ENCODE measurements at places on chromosomes 3 and 15. TPM values are rescaled to one million over a fixed set of nuclear protein-coding genes. Genes with fewer than 3 reads are reported as not detected.

DMXL2 gene
- polyA plus RNA-seq, result 1.6 TPM

TMEM108 gene
- not detected for polyA plus RNA-seq

GLDN gene
- not detected for polyA plus RNA-seq

DNA sequence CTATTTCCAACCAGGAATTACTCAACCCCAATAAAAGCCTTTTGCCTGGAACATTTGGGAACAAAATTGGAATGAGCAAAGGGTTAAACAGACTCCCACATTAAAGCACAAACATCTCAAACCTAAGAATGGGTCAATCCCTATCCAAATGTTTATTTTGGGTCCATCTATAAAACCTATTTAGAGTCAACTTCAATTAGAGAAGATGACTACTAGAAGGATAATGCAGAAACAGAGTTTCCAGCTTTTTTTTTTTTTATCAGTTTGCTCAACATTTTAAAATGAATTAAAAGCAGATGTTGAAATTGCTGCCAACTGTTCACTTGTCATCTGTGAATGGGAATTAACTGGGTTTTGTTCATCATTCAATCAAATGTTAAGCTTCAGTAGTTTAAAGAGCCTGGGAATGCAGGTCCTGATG, 4.1 kb upstream of the TBC1D23 start:
- DNase-seq, result no peak

- no peak for DNase-seq
These were observed 7.2 kb upstream of the FBXW12 start for GRCh38 chr3:48364840-48365239.

DNA sequence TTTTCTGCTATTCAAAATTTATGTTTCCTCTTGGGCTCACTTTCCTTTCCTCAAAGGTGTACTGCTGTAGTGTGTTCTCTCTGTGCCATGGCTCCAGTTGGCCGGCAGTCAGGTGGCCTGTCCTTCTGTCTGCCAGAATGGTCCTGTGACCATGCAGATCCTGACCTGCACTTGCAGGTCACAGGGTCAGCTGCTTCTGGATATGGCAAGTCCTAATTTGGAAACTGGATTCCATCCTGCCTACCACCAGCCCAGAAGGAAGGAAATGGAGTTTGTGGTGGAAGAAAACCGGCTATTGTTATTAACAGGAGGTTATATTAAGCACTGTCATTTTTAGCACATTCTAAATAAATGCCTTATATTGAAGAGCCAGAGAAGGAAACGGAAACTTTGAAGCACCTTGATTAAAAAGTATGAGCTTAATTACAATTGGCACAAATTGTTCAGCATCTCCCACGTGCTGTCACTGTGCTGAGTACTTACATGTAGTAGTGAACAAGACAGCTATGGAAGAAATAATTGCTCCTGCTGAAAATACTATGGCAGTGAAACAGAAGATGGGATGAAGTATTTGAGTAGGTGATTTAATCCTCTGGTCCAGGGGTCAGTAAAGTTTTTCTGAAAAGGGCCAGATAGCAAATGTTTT, 362.8 kb downstream of the PTPRG start:
- DNase-seq, result no peak

DNA sequence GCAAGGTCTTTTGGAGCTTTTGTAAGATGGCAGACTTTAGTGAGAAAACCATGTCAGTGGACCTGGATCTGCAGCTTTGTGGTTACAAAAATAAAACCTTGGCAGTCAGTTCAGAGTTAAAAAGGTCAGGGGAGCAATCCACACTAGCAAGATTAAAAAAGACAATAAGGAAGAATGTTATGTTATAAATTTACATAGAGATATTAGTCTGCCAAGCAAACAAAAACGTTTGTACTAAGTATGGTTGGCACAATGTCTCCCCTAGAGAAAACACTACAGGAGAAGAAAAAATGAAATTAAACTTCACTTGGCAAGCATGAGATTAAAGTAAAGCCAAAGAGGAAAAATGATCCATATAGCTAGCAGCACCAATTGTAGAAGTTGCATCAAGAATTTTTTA, 205.0 kb downstream of the LSAMP start:
- DNase-seq, result no peak

GRCh38 chr3:151726016-151726415, 7.7 kb upstream of the AADACL2 start:
- DNase-seq, result no peak

GRCh38 chr3:189322339-189322738, 150.6 kb downstream of the TPRG1 start:
- no peak for DNase-seq

PRR20G gene
- not detected for polyA plus RNA-seq

- DNase-seq, result no peak
These were observed 591 bp downstream of the FOXL2NB start for GRCh38 chr3:138947495-138948121.

GRCh38 chr3:186789554-186790260, 6.3 kb downstream of the EIF4A2 start:
- no peak for DNase-seq

GRCh38 chr3:35946854-35947515, 307.7 kb downstream of the ARPP21 start:
- DNase-seq, result no peak

LRRN1 gene
- 0.66 TPM for polyA plus RNA-seq

CIDEC gene
- not detected for polyA plus RNA-seq

UROC1 gene
- 0.67 TPM for polyA plus RNA-seq

DNA sequence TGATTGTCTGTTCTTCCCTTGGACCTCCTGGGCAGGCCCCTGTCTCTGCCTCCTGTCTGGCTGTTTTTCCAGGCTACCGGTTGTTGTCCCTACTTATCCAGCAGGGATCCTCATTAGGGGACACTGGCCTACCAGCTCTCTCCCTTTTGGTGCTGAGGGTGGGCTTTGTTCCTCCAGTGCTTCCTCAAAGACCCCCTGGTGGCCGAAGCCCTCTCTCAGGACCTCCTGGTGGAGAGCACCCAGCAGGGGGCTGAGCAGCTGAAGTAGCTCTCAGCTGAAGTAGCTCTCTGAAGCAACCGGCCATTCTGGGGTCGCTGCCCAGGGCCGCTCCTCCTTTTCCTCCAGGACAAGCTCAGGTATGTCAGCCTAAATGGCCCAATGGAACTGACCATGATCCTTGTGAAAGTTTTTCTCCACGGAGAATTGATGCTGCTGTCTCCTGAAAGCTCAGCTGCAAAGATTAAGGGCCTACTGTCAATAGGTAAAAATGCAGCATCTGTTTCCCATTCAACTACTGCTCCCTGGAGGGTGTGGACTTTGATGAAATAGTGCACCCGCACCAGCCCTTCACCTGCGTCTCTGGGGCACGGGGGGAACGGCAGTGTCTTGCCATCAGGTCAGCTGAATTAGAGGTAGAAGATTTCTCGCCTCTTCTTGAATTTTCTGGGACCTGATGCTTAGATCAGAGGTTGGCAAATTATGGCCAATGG, 27.6 kb downstream of the ARNT2 start:
- DNase-seq, result no peak

DNA sequence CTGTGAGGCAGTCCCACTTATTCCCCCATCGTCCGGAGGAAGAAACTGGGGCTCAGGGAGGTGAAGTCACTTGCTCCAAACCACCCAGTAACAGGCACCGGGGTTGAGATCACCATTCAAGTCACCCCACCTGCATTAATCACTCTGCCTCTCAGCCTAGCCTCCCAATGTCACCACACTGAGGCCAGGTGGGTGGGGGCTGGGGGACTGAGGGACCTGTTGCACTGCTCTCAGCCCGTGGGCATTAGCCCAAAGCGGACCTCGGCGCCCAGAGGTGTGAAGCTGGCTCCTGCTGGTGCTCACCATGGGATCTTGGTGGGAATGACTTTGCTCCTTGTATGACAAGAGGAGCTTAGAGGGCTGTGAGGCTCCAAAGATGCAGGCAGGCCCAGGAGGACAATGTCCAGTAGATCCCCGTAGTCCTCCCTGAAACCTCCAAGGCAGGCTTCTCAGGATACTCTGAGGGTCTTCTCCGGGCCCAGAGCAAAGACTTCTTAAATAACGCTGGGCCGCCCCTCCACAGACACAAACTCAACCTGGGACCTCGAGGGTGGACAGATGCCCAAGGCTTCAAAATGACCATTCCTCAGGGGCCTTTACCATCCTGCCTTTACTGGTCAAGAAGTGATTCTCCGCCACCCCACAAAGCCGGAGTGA, 1.7 kb downstream of the NT5DC2 start:
- no peak for DNase-seq

- DNase-seq, result no peak
These were observed 105.4 kb downstream of the ZIC1 start for GRCh38 chr3:147514366-147515160.

- no peak for DNase-seq
These were observed 196.0 kb downstream of the ADAMTS9 start for GRCh38 chr3:64491843-64492242.

DNA sequence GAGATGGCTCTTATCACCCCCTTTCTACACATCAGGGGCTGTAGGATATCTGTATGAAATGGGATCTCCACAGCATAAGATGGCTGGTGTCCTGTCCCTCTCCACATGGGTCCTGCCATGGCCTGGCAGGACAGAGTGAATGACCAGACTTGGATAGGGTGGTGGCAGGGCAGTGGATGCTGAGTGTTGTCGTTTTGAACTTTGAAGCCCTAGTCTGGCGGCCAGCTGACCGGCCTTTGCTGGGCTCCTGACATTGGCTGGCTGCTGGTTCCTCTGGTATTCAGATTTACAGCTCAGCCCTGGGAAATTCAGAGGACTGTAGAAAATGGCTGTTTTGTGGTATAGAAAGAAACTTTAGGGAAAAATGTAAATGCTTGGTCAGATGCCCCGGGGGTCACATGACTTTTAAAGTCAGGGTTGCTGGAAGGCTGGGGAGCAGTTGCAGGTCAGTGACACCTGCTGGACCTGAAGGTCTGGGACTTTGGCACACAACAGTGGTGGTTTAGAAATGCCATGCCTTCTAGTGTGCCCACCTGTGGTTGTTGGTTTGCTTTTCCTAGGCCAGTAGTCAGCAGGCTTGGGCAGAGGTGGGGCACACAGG, 13.5 kb upstream of the PGPEP1L start:
- no peak for DNase-seq

CHRNA3 gene
- polyA plus RNA-seq, result not detected

RSRC1 gene
- polyA plus RNA-seq, result 32.6 TPM

DNA sequence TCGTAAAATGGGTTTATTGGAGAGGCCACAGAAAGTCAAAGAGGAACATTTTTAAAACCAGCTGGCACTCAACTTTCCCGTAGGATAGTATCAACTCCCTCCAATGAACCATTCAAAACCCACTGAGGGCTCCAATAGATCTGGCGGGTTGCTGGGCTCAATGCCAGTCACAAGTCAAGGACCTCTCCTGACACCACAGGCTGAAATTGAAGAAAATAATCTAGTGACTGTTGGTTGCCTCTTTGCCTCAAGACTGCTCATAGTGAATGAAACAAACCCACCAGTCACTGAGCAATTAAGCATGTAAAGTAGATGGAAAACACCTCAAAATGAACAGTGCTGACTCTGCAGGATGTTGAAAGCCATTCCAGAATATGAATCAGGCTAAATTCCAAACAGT, 500.6 kb upstream of the AGTR1 start:
- DNase-seq, result no peak

CLEC3B gene
- polyA plus RNA-seq, result not detected

DNA sequence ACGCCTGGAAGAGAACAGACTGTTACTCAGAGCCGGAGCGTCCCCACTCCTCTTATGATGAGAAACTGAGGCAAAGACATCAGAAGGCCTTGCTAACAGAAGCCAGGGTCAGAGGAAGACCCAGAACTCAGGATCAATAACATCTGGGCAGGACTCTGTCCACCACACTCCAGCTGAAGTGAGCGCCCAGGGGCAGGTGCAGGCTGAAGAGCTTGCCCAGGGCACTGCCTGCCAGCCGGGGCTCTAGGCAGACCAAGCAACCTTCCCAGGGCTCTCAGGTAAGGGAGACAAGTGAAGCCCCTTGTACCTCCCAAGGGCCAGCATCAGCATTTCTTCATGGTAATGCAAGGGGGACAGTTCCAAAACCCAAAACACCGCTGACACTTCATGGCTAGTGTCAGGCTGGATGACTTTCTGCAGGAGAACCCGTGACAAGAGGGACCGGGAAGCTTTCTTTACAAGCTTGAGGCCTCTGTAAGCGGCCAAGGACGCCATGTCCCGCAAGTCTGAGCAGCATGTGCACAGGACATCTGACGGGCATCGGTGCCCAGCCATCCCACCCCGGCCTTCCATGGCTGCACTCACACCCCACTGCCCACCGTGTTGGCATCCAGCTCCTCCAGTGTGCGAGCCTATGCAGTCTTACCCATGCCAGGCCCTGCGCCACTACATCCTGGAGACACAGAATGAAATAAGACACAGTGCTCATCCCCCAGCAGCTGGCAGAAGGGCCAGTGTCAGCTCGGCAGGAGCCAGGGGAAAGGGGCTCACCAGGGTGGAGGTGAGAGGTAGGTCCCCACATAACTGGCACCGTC, 14.1 kb downstream of the XXYLT1 start:
- DNase-seq, result no peak

- DNase-seq, result no peak
These were observed 403.9 kb downstream of the IL5RA start for GRCh38 chr3:2706144-2706835.

ZNF280D gene
- polyA plus RNA-seq, result 11.0 TPM

- no peak for DNase-seq
These were observed 264.4 kb upstream of the ZNF717 start for GRCh38 chr3:76049776-76050175.

DNA sequence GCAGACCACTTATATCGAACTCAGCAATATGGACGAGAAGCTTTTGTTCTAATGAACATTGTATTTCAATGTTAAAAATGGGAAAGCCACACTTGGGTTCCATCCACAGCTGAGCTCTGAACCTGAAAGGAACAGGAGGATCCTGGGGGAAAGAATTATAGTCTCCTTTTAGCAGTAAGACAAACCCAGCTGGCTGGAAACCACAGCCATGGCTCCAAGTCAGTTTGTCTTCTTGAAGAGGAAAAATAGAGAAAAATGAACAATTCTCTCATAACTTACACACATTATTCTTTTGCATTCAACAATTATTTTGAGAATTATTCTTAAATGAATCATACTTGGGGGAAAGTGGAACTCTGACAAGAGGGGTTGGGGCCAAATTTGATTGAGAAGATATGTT, 149.2 kb upstream of the VEPH1 start:
- DNase-seq, result no peak

DNA sequence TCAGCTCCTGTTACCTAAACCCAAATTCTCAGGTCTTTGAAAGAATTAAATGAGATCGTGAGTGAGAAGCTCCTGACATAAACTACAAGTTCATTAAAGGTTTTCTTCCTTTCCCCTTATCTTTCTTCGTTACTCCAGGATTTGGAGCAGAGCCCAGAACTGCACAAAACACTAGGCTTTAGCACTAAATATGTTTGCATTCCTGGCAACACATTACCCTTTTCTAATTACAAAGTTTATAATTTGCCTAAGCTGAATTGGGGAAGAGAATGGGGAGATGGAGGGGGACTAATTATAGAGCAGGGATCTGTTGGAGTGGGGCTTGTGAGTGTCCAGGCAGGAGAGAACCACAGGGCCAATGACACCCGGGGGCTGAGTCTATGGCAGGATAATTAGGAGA, 109.7 kb downstream of the SV2B start:
- no peak for DNase-seq

DNA sequence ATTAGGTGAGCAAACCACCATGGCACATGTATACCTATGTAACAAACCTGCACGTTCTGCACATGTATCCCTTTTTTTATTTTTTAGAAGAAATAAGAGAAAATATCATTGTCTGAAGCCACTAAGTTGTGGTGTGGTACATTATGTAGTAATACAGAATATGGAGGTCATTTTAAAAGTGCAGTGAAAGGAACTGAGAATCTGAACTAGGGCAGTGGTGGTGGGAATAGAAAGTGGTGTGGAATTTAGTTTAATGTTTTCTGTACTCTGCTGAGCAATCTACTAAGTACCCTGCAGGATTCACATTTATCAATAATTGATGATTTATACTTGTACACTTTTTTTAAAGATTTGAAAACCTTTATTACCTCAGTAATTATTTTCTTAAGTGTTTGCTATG, 283.5 kb downstream of the CHL1 start:
- DNase-seq, result no peak

All from naive thymus-derived CD8-positive, alpha-beta T cell (primary cell).